ENCODE measurements at places on chromosomes 4 and X. TPM values are rescaled to one million over a fixed set of nuclear protein-coding genes. Genes with fewer than 3 reads are reported as not detected.

The PARM1 gene
- not detected for total RNA-seq

The IBSP gene
- not detected for total RNA-seq

The FAAH2 gene
- total RNA-seq = 0.65 TPM

The KLF8 gene
- total RNA-seq = not detected

The NEXMIF gene
- not detected for total RNA-seq

The NPY1R gene
- total RNA-seq = 0.15 TPM

The GK gene
- total RNA-seq = 4.2 TPM

The TRIM75 gene
- not detected for total RNA-seq

The SOX3 gene
- total RNA-seq = not detected

The MAGEA9B gene
- total RNA-seq = not detected

The CLDN2 gene
- total RNA-seq = not detected

The RPL34 gene
- 623 TPM for total RNA-seq

The MAGEB17 gene
- not detected for total RNA-seq

The PIGA gene
- 11.6 TPM for total RNA-seq

The GPR78 gene
- not detected for total RNA-seq

The PABPC4L gene
- total RNA-seq = 1.3 TPM

The SERPINA7 gene
- not detected for total RNA-seq

The TAF7L gene
- 1.6 TPM for total RNA-seq

The SATL1 gene
- total RNA-seq = not detected

The ZNF330 gene
- total RNA-seq = 38.0 TPM

The GPRASP2 gene
- total RNA-seq = 15.6 TPM

The SLITRK4 gene
- total RNA-seq = 36.1 TPM

Data from epithelial cell of umbilical artery (primary cell).